GM23248 (cell line): ENCODE measurements at places on chromosomes 2 and 18.
A peak's percentile ranks its signal among the peaks of the same experiment; 100 is the strongest.

GRCh38 chr2:19214682-19215391 lies 143.6 kb downstream of the OSR1 start:
- no peak for DNase-seq

- no peak for DNase-seq
Measured at GRCh38 chr2:133500917-133501316, 67.3 kb downstream of the NCKAP5 start.

DNA sequence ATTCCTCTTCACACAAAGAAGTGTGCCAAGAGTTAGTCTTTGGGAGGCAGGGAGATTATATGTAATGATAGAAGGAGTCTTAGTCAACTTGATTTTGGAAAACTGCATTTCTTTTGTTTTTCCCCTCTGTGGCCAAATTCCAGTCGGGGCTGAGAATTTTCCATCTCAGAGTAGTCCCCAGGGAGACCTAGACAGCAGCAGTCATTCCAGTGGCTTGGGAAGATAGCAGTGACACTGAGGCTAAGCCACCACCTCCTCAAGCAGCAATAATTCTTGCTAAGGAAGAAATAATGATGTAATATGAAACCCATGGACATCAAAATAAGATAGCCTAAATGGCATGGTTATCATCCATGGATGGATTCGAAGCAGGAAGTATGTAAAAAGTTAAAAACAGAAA lies 21.0 kb upstream of the CCDC141 start:
- DNase-seq: no peak

DNA sequence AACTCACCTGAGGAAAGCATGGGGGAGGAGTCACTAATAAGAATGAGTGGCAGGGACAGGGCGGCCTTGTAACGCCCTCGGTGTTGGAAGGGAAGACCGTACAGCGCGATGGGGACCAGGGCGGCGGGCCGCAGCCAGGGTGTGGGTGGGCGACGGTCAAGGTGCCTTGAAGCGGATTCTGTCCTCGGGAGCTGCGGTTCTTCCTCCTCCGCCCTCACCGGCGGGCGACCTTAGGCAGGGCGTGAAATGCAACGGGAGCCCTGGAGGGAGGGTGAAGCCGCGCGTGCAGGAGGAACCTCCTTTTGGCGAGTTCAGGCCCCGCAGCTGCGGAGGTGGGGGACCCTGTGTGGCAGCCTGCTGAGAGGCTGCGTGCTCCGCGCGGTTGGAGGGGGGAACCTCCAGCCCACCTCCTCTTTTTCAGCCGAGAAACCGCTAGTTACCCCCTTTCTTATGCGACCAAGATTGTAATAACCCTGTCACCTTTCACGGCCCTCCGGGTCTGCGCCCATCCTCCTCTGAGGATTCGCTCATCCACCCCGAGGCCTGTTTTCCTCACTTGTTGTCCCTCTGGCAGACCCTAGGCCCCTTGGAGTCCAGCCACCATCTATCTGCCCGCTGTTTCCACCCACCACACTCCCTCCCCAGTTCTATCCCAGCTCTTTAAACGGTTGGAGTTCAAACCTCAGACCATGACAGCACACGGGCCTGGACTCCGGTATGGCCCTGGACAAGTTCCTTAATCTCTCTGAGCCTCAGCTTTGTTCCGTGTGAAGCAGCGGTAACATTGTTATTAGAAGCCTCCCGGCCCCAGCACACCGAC lies 823 bp upstream of the RNU2-63P start:
- no peak for DNase-seq

DNA sequence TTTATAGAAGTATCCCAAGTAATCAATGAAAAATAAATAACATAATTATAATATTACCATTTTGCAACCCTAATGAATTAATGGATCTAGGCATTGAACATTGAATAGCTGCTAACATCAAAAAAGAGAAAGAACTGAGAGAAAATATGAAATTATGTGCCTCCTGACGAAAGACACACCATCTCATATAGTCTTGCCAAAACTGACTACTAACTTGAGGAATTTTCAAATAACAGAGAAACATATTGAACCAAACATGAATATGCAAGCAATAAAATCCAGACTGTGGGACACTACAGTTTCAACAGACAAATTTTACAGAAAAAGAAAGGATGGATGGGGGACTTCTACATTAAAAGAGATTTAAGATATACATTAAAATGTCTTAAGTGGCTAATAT lies 165.7 kb downstream of the WDPCP start:
- no peak for DNase-seq

- no peak for DNase-seq
Measured at GRCh38 chr2:30981096-30981495, 157.1 kb downstream of the GALNT14 start.

DNA sequence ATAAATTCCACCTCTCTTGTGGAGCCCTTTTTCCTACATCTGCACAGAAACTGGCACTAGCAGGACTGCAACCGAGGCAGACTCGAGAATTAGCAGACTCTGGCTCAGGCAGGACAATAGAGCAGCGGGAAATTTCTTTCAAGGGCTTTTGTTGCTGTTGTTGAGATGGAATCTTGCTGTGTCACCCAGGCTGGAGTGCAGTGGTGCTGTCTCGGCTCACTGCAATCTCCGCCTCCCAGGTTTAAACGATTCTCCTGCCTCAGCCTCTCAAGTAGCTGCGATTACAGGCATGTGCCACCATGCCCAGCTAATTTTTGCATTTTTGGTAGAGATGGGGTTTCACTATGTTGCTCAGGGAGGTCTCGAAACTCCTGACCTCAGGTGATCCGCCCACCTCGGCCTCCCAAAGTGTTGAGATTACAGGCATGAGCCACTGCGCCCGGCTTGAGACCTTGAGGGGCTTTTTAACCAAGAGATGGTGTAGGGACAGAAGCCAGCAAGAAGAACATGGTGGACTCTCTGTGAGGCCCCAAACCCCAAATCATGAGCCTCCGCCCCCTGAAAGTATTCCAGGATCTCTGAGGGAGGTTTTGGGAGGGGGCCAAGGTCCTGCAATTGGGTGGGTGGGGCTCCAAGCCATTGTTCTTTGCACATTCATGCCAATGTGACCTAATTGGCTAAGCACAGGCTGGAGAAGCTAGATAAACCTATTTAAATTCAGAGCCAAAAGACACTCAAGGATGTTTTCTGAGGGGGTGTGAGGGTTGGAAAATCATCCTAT lies 68.4 kb upstream of the MSH2 start:
- no peak for DNase-seq

GRCh38 chr18:26474542-26474941 lies 73.8 kb downstream of the KCTD1 start:
- no peak for DNase-seq

DNA sequence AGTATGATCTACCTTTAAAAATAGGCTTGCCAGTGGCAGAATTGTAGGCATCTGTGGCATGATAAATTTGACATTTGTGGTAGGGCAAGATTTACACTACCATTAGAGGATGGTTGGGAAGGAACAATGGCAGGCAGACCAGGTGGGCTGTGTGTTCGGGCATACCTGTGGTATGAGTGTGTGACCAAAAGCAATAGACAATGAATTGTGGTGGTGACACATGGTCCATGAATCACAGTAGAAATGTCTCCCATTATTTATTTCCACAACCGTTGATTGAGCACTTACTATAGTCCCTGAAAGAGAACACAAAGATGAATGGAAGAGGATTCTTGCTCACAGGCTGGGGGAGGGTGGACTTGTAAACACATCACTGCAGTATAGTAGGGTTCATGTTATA lies 29.9 kb upstream of the RUFY4 start:
- DNase-seq: peak; percentile 36

DNA sequence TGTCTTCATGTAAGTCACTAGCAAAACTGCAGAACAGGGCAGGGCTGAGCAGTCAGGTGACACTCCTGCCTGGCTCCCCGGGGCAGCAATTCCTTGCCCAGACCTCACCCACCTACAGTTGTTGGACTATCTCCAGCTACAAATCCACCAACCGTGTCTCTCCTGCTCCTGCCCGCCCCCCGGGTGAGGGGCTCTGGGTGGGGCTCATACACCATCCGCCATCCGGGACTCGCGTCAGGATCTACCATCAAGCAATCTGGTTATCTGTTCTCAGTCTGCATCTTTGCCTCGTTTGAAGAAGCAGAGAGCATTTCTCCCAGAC lies 13.5 kb upstream of the GLI2 start:
- DNase-seq: no peak

GRCh38 chr2:43998263-43998662 lies 2.5 kb upstream of the LRPPRC start:
- no peak for DNase-seq

DNA sequence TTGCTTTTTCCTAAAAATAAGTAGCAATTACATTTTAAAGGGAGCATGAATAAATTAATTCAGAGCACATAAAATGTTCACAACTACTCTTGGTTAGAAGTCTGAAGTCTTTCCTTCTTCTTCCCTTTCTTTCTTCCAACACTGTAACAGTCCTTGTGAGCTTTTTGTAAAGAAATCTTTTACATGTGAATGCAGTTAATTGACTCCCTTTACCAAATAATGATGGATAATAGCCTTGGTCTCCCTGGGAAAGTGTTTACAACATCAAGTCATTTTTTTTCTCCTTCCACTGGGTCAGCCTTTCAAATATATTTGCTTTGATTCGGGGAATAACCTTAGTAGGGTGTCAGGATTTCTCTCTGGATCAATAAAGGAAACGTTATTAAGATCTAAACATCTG lies 39.1 kb downstream of the CALCRL start:
- DNase-seq: no peak

GRCh38 chr2:239267288-239267951 lies 133.4 kb downstream of the HDAC4 start:
- DNase-seq: peak; percentile 89

GRCh38 chr18:74731097-74731496 lies 133.4 kb downstream of the ZNF407 start:
- peak; percentile 85 for DNase-seq
